Activated T-cell treated with anti-CD3 and anti-CD28 coated beads for 24 hours (primary cell): ENCODE measurements at places on chromosomes 2 and 18.

GRCh38 chr2:99154643-99155536 is at the start of the genes LIPT1 and TSGA10:
Gene LIPT1, plus strand, starts transcription at chr2:99154967. Its CDS starts 6,991 bp downstream, at chr2:99161958.
Gene TSGA10, minus strand, starts transcription at chr2:99154942. Its CDS starts 45,503 bp downstream, at chr2:99109439.
- peak; percentile 89 for DNase-seq

GRCh38 chr2:128642821-128643220 is 324.2 kb upstream of the HS6ST1 start:
- no peak for DNase-seq

DNA sequence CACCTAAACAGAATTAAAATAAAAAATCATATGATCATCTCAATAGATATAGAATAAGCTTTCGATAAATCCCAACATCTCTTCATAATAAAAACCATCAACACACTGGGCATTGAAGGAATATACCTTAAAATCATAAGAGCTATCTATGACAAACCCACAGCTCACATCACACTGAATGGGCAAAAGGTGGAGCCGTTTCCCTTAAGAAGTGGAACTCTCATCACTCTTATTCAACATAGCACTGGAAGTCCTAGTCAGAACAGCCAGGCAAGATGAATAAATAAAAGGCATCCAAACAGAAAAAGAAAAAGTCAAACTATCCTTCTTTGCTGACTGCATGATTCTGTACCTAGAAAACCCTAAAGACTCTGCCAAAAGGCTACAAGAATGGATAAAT is 510.3 kb downstream of the ZNF804A start:
- DNase-seq, result no peak

- DNase-seq, result no peak
Observed at GRCh38 chr2:24981411-24982136, 9.8 kb upstream of the DNAJC27 start.

- DNase-seq, result no peak
Observed at GRCh38 chr2:3302421-3302750, 75.2 kb downstream of the EIPR1 start.

DNA sequence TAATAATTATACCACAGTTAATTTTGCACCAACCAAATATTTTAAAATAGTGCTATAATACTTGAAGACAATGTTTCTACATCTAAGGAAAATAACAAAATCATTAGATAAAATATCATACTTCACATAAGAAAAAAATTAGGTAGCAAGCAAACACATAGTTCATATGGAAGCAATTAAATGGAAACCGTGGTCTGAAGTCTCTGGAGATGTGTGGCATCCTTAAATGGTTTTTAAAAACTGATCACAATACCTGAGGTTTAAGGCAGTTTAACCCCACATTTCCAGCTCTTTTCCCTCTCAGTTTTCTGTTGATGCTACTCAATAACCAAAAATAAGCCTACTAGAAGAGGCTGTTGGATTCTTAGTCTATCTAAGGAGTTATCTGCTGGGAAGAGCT is 71.3 kb downstream of the ASXL2 start:
- no peak for DNase-seq

GRCh38 chr2:195360242-195360641 is 296.8 kb upstream of the SLC39A10 start:
- no peak for DNase-seq

DNA sequence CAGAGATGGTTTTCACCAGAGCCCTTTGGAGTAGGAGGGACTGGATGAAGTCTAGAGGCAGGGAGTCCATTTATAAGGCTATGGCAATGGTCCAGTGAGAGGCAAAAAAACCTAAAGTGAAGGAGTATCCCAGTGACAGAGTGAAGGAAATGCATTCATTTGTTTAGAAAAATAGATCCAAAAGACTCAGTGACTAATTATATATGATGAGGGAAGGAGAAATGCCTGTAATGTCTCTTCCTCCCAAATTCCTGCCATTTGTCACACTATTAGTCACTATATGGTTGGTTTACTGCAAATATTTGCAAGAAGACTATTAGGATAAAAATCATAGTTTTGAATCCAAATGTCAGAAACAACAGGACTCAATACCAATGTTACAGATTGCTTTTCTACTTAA is 104.2 kb downstream of the ZNF521 start:
- DNase-seq, result no peak

GRCh38 chr2:69890881-69891280 is 2.9 kb upstream of the SNRNP27 start:
- DNase-seq, result no peak

DNA sequence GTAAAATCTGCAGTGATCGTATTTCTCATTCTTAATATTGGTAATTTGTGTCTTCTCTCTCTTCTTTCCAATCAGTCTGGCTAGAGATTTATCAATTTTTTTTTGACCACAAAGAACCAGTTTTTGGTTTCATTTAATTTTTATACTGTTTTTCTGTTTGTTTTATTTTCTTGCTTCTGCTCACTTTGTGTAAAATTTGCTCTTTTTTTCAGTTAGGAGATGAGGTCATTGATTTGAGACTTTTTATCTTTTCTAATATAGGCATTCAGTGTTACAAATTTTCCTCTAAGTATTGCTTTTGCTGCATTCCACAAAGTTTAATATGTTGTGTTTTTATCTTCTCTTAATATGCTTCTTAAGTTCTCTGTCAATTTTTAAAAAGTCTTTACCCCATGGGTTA is 160.5 kb downstream of the TPGS2 start:
- DNase-seq, result no peak

DNA sequence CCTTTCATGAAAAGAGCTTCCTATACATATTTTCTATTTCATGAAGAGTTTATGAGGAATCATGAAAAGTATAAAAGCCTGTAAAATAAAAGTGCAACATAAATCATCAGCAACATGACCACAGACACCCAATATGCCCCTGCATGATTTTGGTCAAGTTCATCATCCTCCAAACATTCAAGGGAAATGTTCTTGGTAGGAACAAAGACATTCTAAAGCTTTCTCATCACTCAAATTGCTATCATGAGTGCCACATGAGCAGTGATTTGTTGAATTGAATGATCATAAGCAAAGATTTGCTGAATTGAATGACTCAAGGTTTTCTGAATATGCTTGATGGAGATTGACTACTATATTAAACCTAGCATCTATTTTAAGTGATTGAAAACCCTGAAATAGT is 172.2 kb downstream of the MBD2 start:
- no peak for DNase-seq

DNA sequence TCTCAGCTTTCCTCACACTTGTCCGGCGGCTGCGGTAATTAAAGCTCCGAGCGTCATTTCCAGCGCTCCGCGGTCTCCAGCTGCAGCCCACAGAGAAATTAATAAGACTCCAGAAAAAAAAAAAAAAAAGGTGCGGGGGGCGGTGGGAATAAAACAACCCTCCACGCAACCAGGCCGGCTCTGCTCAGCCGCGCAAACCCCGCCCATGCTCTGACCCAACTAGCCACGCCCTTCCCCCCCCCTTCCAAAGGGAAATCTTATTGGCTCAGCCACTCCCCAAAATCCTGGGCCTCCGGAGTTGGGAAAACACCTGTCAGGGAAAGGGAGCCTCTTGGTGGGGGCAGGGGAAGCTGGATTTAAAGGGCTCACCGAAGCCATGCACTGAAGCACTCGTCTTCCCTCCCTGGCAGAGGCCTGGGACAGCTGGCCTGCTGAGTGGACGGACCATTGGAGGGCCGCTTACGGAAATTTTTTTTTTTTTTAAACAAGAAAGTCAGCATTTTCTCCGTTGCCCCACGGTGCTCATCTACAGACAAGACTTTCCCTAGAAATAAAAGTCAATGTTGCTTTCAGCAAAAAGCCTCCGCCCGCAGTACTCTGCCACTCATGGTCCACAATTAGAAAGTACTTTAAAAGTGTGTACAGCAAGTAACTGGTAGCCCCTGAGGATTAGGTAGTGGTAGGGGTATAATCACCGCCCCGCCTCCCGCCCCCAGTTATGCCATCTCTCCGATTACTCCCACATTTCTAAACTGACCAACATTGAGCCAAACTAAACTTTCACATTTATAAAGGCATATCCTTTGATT is 674 bp upstream of the ERBB4 start:
- no peak for DNase-seq

- no peak for DNase-seq
Observed at GRCh38 chr2:219099329-219099728, 38.6 kb upstream of the IHH start.

GRCh38 chr2:47179388-47179787 is 24.3 kb upstream of the STPG4 start:
- no peak for DNase-seq

DNA sequence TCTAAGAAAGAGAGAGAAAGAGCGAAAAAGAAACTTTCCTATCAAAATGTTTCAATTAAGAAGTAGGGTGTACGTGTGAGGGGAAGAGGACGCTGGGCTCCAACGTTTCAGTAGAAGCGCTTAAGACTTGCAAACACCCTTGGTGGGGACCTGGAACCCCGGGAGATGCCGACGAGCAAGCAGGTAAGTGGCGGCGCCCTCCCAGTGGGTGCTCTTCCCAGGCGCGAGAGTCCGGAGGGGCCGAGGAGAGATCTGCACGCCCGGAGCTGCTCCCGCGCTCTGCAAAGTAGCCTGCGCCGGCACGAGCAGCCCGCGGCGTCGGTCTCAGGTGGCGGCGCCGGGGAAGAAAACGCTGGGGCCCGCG is 678 bp upstream of the OTX1 start:
- DNase-seq, result no peak

- DNase-seq, result no peak
Observed at GRCh38 chr2:120005834-120006521, 6.9 kb upstream of the EPB41L5 start.

GRCh38 chr2:30872797-30873196 is 65.6 kb upstream of the CAPN13 start:
- DNase-seq, result no peak
